ENCODE measurements at places on chromosomes 5 and 9.
A peak's percentile ranks its signal among the peaks of the same experiment; 100 is the strongest.

- peak overlapping the region; percentile 22 for H3K27ac ChIP-seq
- H3K27me3 ChIP-seq: no peaks in the 10 kb centered on the region
- peak overlapping the region; percentile 39 for H3K4me3 ChIP-seq
- H3K36me3 ChIP-seq: no peaks in the 10 kb centered on the region
Observed at GRCh38 chr5:55575815-55576583, 41.2 kb upstream of the PLPP1 start.

DNA sequence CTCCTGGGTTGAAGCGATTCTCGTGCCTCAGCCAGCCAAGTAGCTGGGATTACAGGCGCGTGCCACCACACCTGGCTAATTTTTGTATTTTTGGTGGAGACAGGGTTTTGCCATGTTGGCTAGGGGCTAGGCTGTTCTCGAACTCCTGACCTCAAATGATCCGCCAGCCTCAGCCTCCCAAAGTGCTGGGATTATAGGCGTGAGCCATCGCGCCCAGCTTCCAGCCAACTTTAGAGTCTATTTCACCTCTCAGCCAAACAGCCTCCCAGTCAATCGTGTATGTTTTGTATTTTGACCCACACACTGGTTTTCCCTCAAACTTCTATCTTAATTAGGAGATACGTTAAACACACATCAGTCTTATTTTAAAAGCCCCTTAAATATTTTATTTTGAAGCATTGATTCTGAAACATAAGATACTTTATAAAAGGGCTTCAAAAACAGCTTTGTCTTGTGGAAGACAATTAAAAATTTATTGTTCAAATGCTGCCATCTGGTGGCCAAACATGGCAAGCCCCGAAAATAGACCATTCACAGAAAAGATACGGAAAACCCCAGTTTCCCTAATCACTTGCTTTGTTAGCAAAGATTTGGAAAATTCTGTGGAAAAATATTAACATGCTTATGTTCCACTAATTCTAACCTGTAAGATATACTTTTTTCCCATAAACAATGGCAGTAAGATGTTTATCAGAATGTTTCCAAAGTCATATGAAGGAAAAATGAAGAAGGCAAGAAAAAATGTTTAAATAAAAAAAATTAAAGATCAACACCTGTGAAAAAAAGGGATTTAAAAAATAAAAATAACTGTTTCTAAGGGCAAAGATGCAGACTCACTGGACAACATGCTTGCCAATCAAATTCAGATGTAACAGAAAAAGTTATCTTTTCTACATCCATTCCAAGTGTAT lies 33.1 kb downstream of the APTX start:
- H3K36me3 ChIP-seq: peaks cover 14% of the 10 kb centered on the region
- no peak overlapping the region for H3K4me3 ChIP-seq
- DNase-seq: peak; percentile 10
- no peak overlapping the region for H3K27ac ChIP-seq
- no peaks in the 10 kb centered on the region for H3K4me1 ChIP-seq

DNA sequence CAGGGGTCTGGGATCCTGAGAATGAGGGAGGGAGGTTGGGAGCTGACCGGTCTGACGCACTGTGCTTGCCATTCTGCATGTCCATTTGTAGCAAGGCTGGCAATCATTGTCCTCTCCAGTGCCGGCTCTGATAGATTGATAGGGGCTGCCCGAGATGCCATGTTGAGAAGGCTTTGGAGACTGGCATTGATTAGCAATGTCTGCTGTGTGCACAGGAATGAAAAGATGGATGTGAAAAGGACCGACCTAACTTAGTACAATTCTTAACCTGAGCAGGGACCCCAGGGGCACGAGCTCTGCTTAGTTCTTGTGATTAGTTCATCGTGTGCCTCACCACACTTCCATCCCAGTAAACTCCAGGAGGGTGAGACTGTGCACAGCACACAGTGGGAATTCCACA lies 17.0 kb downstream of the NEK6 start:
- H3K4me1 ChIP-seq: peaks cover 7% of the 10 kb centered on the region
- H3K4me3 ChIP-seq: no peak overlapping the region
- no peaks in the 10 kb centered on the region for H3K27me3 ChIP-seq
- H3K36me3 ChIP-seq: peaks cover 3% of the 10 kb centered on the region

DNA sequence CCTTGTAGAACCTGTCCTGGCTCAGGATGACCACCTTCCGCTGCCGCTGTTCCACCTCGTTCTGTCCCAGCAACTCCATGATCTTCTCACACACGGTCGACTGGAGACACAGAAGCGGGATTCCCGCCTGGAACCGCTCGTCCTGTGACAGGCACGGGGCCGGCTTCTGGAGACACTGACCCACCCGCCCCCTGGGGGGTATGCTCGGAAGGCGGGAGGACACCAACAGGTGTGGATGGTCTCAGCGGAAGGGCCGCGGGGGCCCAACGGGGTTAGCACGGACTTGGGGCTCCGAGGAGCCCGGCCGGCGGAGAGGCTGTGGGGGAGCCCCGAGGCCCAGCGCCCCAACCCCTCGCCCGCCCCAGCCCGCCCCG lies 530 bp downstream of the UCK1 start:
- peak overlapping the region; percentile 81 for H3K4me3 ChIP-seq
- peak overlapping the region; percentile 67 for H3K27ac ChIP-seq
- H3K27me3 ChIP-seq: no peaks in the 10 kb centered on the region
- peak; percentile 20 for DNase-seq
- H3K36me3 ChIP-seq: peaks cover 24% of the 10 kb centered on the region

DNA sequence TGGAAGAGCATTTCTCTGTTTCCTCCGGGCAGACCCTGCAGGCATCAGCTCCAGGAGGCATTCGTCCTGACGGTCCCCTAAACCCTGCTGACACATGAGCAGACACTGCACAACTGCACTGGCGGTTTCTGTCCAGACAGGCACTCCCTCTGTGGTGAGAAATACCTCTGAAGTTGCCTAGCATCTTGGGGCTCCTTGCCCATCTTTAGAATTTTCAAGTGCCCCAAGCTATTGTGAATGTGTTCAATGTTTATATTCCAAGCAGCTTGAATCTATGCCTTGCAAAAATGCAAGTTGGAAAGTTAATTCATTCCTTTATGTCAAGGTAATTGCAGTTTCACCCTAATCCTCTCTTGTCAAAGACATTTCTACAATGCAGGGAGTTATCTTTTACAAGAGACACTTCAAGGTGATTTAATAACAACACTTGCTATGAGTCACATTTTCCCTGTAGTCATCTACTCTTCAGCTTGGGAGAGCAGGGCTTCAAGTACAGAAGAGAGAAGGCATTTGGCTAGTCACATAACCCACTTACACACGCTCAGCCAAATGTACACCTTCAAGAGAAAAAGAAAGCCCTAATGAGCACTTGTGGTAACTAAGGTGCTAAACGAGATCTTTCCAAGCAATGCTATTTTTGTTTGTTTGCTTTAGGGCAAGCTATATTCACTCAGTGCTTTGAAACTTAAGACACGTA lies 302.5 kb downstream of the MLLT3 start:
- H3K27ac ChIP-seq: peak overlapping the region; percentile 19
- H3K4me3 ChIP-seq: no peak overlapping the region
- H3K36me3 ChIP-seq: peaks cover 3% of the 10 kb centered on the region
- H3K27me3 ChIP-seq: no peaks in the 10 kb centered on the region

GRCh38 chr9:73451003-73451402 lies 299.3 kb downstream of the ANXA1 start:
- DNase-seq: no peak
- H3K36me3 ChIP-seq: no peaks in the 10 kb centered on the region
- no peaks in the 10 kb centered on the region for H3K4me1 ChIP-seq

GRCh38 chr5:179413086-179413690 lies 67.9 kb upstream of the ADAMTS2 start:
- no peaks in the 10 kb centered on the region for H3K4me1 ChIP-seq
- no peaks in the 10 kb centered on the region for H3K36me3 ChIP-seq
- H3K4me3 ChIP-seq: no peak overlapping the region
- no peak for DNase-seq

- no peaks in the 10 kb centered on the region for H3K36me3 ChIP-seq
- no peaks in the 10 kb centered on the region for H3K4me1 ChIP-seq
- no peak for DNase-seq
Observed at GRCh38 chr5:2562036-2562435, 189.4 kb downstream of the IRX2 start.

GRCh38 chr9:130112538-130113151 lies 58.9 kb downstream of the GPR107 start:
- no peaks in the 10 kb centered on the region for H3K27me3 ChIP-seq
- peaks cover 26% of the 10 kb centered on the region for H3K36me3 ChIP-seq
- peak; percentile 14 for DNase-seq
- peaks cover 9% of the 10 kb centered on the region for H3K4me1 ChIP-seq

DNA sequence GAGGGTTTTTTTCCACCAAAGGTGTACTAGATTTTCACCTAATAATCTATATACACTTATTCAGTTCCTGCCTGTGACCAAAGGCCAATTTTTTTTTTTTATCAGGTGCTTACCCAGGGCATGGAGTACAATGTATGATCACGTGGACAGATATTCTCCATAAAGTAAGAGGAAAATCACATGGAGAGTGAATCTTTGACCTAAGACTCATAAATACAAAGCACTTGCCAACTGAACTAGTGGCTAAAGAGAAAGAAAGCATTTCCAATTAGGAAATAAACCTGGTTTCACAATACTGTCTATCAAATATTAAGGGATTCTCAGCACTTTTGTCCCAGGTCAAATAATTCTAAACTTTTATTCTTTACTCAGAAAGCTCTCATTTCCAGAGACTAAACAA lies 33.0 kb upstream of the CEP120 start:
- H3K27ac ChIP-seq: no peak overlapping the region
- no peak overlapping the region for H3K4me3 ChIP-seq
- H3K36me3 ChIP-seq: no peaks in the 10 kb centered on the region
- H3K27me3 ChIP-seq: peaks cover 9% of the 10 kb centered on the region

DNA sequence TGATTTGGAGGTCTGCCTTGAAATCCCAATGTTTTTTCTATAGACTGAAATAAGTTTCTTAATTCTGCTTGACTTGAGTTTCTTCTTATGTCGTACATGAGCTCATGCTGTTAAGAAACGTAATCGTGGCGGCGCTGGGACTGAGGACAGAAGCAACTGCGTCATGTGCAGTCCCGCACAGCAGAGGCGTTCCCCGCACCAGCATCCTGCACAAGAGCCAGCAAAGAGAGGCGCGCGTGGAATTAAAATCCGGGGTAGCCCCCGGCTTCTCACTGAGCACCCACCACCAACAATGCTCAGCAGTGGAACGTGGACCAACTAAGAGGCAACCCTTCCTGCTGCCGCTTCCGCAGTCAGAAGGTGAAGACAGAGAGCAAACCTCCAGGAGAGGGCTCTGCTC lies 496.2 kb upstream of the ADAMTS16 start:
- no peak overlapping the region for H3K27ac ChIP-seq
- no peaks in the 10 kb centered on the region for H3K27me3 ChIP-seq
- H3K4me3 ChIP-seq: no peak overlapping the region

DNA sequence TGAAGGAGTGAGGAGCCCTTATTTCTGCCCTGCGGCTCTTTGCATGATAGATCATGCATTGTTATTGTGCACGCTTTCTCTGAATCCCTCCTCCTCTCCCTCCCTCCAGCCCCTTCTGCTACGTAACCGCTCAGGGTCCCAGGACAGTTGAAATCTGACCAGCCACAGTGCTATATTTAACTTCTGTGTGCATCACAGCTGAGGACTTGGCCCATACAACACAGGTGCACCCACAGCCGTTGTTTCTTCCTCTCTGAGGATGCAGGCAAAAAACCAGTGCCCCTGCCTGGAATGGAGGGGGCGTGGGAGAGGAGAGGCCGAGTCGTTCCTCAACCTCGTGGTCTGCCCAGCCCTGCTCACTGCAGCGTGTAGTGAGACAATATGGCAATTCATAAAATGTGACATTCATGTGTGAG lies 335.6 kb upstream of the CLINT1 start:
- H3K4me1 ChIP-seq: no peaks in the 10 kb centered on the region
- no peak overlapping the region for H3K4me3 ChIP-seq
- H3K36me3 ChIP-seq: no peaks in the 10 kb centered on the region
- no peak overlapping the region for H3K27ac ChIP-seq
- DNase-seq: no peak
- H3K27me3 ChIP-seq: no peaks in the 10 kb centered on the region

GRCh38 chr9:135790850-135791249 lies 88.9 kb downstream of the KCNT1 start:
- H3K4me3 ChIP-seq: no peak overlapping the region
- no peaks in the 10 kb centered on the region for H3K27me3 ChIP-seq
- H3K36me3 ChIP-seq: no peaks in the 10 kb centered on the region
- no peak overlapping the region for H3K27ac ChIP-seq
- H3K4me1 ChIP-seq: no peaks in the 10 kb centered on the region

- H3K4me3 ChIP-seq: peak within 1 kb of the TSS; percentile 97
- DNase-seq: peak; percentile 94
- peak within 1 kb of the TSS; percentile 92 for H3K27ac ChIP-seq
- H3K36me3 ChIP-seq: peaks cover 18% of the 10 kb centered on the region
- H3K4me1 ChIP-seq: peaks cover 20% of the 10 kb centered on the region
Observed at GRCh38 chr5:139197710-139198669, at the start of gene SIL1. Gene SIL1, minus strand, starts transcription at chr5:139198368. Its CDS starts 70,525 bp downstream, at chr5:139127843.

- no peaks in the 10 kb centered on the region for H3K27me3 ChIP-seq
- no peak for DNase-seq
- H3K36me3 ChIP-seq: no peaks in the 10 kb centered on the region
- H3K27ac ChIP-seq: no peak overlapping the region
Observed at GRCh38 chr5:166014256-166014655, 2277.2 kb upstream of the WWC1 start.

- H3K27me3 ChIP-seq: peaks cover 32% of the 10 kb centered on the region
- H3K27ac ChIP-seq: no peak overlapping the region
- no peak for DNase-seq
Observed at GRCh38 chr9:22170556-22170955, 161.5 kb upstream of the CDKN2B start.

- peak; percentile 55 for DNase-seq
- peaks cover 48% of the 10 kb centered on the region for H3K36me3 ChIP-seq
- no peaks in the 10 kb centered on the region for H3K27me3 ChIP-seq
- peak overlapping the region; percentile 99 for H3K27ac ChIP-seq
Observed at GRCh38 chr5:141618030-141618803, 583 bp downstream of the DIAPH1 start.

- H3K36me3 ChIP-seq: no peaks in the 10 kb centered on the region
- H3K4me3 ChIP-seq: no peak overlapping the region
- H3K4me1 ChIP-seq: no peaks in the 10 kb centered on the region
- peaks cover 6% of the 10 kb centered on the region for H3K27me3 ChIP-seq
- no peak for DNase-seq
- H3K27ac ChIP-seq: no peak overlapping the region
Observed at GRCh38 chr5:127885176-127885575, 182.0 kb downstream of the CCDC192 start.

DNA sequence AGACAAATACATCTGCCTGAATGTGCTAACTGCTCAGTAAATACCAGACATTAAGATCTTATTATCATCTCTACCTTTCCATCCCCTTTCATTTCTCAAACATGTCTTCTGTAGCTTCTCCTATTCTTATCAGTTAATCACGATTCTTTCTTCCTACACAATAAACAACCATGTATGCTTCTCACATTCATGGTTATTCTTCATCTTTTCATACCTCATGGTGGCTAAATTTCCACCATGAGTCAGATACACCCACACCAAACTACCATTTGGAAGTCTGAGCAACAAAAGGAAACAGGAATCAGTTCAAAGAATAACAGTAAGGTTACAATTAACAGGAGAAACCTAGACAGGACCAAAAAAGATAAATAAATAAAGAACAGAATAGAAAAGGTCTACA lies 7.7 kb downstream of the ZNF622 start:
- H3K36me3 ChIP-seq: peaks cover 66% of the 10 kb centered on the region
- peaks cover 51% of the 10 kb centered on the region for H3K4me1 ChIP-seq
- DNase-seq: peak; percentile 40

All from T-helper 2 cell treated with Interferon-gamma antibody and Interleukin-4, amounts not matched to agents 5 μg/mL and 100 μg/mL, for 36 hours (primary cell).